ENCODE measurements at places on chromosomes 4 and X.

DNA sequence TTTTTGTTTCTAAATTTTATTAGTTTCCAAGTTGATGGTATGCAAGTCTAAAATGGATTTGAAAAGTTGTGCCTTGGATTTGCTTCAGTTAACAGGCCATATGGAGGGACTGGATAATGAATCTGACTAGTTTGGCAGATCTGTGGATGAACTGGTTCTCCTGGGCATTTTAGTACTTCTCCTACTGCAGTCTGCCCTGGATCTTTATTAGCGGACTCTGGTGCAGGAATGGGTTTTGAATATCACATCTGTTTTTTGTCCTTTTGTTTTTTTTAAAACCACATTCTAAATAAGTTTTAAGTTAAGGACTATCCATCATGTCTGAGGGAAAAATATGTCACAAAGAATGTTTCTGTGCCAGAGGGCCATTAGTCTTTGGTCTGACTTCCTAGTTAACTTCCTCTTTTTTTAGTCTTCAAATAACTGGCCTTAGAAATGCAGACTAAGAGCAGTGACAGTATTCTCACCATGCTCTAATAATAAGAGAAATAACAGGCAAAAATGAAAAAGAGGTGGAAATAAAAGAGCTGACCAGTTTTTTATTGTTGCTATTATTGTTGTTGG lies 13.9 kb upstream of the DCK start:
- peak; percentile 29 for DNase-seq

DNA sequence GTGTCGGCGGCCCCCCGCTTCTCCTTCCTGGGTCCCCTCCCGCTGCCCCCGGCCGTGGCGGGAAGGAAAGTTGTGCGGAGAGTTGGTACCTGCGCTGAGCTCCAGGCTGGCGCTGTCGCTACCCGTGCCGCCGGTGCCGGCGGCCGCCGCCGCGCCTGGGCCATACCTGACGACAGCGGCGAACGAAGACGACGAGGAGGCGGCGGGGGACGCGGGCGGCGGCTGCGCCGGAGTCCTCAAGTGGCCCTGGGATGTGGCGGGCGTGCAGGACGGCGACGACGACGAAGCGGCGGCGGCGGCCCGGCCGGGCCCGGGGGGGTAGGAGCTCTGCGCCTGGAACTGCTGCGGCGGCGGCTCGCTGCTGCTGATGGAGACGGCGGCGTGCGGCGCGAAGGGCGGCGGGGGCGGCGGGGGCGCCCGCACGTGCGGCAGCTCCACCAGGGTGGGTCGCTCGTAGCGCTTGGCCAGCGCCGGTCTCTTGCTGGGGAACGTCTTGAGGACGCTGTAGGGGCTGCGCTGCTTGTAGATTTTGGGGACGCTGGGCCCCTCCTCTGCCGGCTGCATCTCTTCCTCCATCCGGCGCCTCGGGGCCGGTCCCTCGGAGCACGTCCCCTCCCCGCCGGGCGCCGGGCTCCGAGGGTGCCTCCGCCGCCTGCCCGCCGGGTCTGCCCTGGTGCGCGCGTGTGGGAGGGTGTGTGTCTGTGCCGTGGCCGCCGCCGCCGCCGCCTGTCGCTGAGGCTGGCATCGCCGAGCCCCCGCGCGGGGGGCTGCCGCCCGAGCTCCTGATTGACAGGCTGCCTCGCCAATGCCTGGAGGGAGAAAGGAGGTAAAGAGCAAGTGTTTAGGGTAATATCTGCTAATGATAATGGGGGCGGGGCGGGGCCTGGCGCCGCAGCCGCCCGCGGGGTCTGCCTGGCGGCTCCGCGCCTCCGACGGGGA lies 618 bp downstream of the BEND4 start:
- DNase-seq: peak; percentile 45

DNA sequence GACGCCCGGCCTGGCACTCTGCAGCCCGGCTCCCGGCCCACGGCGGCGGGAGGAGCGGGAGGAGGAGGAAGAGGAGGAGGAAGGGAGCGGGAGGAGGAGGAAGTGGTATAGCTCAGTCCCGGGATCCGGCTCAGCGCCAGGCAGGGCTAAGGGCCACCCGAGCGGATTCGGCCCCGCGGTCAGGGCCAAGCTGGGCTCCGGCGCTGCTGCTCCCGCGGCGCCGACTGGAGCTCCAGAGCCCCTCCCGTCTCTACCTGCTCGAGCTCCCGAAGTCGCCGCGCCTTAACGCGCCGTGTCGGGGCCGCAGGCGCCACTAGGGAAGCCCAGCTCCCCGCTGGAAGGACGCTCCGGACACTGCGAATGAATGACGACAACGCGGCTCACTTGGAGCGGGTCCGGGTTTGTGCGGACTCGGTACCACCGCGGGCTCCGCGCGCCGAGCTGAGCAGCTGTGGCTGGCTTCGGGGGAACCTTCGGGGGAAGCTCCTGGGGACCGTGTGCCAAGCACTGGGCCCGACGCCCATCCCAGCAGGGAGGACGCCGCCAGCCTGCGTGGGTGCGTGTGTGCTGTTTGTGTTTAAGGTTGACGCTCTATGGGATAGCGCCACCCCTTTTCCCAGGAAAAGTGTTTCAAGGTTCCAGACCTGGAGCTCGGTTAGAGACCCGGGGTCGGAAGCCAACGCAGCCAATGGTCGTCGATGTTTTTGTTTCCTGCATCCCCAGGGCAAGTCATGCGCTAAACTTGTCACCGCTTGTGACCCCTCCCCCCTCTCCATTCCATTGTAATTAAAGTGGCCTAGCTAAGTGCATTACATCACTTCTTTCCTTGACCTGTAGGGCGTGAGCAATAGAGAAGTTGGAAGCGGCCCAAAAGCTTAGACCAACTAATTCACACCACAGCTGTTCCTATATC lies at the start of gene TBC1D9:
TSS of gene TBC1D9 (minus strand) at position 67 of the 913 bp plus-strand sequence. CDS start 340 bp downstream, outside the sequence.
- DNase-seq: peak; percentile 51

GRCh38 chr4:45147866-45148265 lies 421.5 kb upstream of the GNPDA2 start:
- no peak for DNase-seq

Data from hematopoietic multipotent progenitor cell treated with erythropoietin and hydrocortisone succinate and interleukin-3 and kit ligand, for 8 days (in vitro differentiated cells).